ENCODE measurements at places on chromosomes 3 and 15.

- DNase-seq = no peak
Measured at GRCh38 chr3:171778493-171778892, 31.8 kb downstream of the PLD1 start.

DNA sequence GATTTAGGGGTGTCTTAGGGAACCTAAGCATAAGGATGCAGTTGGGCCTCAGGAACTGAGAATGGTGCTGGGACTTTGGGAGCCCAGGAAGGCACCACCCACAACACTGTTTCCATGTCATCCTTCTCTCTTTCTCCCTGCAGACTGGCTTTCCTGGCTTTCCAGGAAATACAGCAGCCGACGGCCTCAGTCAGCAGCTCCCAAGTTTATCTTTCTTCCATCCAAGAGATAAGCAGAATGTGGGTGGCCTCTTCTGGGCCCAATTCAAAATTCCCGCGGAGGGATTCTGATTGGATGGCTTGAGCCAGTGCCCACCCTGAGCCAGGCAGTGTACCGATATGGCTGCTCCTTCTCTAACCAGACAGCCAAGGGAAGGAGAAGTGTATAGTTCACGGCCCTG is 4.5 kb upstream of the CLN6 start:
- DNase-seq = peak; percentile 62

DNA sequence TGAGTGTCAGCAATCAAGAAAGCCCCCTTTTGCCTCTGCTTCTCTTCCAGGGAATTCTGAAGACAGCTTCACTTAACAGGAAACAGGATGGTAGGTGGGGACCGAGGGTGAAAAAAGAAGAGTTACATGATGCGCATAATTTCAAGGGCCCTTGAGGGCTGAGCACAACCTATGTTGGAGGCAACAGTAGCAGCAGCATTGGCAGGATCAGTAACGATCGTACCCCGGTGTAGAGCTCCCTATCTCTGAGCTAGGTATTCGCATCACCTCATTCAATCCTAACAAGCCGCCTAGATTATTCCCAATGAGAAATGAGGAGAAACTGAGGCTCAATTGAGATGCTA is 432 bp upstream of the RAD54L2 start:
- DNase-seq = no peak

DNA sequence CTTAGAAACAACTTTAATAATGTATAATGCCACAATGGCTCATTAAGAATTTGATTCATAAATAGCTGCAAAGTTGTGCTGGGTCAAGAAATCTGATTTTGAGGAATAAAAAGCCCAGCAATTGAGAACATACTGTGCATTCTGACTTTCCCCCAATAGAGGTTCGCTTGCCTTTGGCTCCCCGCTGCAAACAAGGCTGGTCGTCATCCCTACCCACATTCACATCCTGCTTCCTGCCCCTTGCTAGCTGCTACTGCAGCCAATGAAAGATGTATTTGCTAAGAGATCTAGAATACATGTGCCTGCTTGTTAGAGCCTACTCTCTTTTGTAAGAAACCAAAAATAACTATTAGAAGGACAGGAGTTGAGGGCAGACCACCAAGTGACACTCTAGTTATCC is 51.8 kb upstream of the GUCA1C start:
- no peak for DNase-seq

- peak; percentile 66 for DNase-seq
Measured at GRCh38 chr3:86934851-86935250, 56.1 kb downstream of the VGLL3 start.

- DNase-seq = peak; percentile 32
Measured at GRCh38 chr15:99053380-99054024, 45.9 kb upstream of the PGPEP1L start.

DNA sequence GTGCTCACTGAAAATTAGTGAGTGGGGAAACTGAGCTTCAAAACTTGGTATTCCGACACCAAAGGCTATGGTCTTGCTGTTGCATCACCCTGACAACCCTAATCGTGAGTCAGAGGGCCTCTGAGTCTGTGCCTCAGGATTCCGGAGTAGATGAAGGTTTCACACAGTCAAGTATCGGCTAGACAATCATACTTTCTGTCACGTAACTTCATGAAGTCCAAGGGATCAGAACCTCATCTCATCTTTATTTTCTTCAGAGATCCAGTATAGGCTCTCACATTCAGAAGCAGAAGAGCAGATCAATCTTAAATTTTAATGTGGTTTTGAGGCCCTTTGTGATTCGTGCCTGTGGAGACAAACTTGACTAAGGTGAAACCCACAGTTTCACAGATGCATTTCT is 26.1 kb upstream of the NECTIN3 start:
- DNase-seq = no peak

DNA sequence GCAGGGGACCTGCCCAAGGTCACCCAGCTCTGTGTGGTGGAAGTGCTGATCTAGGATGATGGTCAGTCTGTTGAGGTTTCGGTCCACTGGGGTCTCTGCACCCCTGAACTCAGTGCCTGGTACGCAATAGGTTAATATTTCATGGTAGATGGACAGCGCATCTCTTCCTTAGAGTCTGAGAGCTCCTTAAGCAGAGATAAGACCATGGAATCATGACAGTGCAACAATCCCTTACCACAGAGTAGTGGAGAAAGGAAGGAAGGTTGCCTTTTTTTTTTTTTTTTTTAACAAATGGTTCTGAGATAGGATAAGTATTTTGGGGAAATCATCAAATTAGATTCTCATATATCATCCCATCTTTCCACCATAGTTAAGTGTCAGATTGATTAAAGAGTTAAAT is 79.8 kb upstream of the SLC6A1 start:
- DNase-seq = no peak

- DNase-seq = no peak
Measured at GRCh38 chr15:70576276-70576675, 187.1 kb downstream of the UACA start.

DNA sequence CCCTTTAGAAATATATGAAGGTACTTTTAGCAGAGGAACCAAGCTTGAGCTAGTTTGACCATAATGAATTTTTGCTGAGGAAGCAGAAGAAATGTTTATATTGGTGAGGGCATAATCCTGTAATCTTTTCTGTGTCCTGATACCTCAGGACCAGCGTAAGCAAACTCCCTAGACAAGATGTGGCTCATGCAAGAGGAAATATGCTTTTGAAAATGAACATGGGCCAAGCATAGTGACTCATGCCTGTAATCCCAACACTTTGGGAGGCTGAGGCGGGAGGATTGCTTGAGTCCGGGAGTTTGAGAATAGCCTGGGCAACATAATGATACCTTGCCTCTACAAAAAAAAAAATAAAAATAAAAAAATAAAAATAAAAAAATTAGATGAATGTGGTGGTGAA is 78.5 kb downstream of the PPARG start:
- no peak for DNase-seq

DNA sequence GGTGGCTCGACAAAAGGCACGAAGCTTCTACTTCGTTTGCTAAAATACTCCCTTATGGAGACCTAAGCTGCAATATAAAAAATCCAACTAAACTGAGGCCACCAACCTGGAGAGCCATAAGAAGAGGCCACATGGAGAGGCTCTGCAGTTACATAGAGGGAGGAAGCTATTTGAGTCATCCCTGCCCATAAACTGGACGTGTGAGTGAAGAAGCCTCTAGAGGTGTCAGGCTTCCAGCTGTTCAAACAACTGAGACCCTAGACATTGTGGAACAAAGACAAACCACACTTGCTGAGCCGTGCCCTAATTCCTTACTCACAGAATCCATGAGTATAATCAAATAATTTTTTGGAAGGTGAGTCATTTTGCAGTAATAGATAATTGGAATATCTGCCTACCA is 50.2 kb upstream of the GMNC start:
- no peak for DNase-seq

GRCh38 chr3:85821130-85821756 is 862.5 kb downstream of the CADM2 start:
- no peak for DNase-seq

DNA sequence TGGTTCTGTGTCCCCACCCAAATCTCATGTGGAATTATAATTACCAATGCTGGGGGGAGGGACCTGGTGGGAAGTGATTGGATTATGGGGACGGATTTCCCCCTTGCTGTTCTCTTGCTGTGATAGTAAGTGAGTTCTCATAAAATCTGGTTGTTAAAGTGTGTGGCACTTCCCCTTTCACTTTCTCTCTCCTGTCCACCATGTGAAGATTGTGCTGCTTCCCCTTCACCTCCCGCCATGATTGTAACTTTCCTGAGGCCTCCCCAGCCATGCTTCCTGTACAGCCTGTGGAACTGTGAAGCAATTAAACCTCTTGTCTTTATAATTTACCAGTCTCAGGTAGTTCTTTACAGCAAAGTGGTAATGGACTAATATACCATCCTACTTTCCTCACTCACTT is 289.6 kb downstream of the EFHB start:
- no peak for DNase-seq

DNA sequence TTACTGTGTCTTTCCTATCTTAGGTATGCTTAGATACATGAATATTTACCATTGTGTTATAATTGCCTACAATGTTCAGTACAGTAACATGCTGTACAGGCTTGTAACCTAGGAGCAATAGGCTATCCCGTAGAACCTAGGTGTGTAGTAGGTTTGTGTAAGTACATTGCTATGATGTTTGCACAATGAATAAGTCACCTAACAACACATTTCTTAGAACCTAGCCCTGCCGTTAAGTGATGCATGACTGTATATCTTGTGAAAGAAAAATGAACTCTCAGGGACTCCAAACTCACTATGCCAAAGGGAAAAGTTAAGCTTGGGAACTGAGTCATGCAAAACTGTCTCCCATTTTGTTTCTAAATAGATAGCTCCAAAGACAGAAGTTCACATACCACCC is 91.5 kb upstream of the ACP3 start:
- DNase-seq = no peak

DNA sequence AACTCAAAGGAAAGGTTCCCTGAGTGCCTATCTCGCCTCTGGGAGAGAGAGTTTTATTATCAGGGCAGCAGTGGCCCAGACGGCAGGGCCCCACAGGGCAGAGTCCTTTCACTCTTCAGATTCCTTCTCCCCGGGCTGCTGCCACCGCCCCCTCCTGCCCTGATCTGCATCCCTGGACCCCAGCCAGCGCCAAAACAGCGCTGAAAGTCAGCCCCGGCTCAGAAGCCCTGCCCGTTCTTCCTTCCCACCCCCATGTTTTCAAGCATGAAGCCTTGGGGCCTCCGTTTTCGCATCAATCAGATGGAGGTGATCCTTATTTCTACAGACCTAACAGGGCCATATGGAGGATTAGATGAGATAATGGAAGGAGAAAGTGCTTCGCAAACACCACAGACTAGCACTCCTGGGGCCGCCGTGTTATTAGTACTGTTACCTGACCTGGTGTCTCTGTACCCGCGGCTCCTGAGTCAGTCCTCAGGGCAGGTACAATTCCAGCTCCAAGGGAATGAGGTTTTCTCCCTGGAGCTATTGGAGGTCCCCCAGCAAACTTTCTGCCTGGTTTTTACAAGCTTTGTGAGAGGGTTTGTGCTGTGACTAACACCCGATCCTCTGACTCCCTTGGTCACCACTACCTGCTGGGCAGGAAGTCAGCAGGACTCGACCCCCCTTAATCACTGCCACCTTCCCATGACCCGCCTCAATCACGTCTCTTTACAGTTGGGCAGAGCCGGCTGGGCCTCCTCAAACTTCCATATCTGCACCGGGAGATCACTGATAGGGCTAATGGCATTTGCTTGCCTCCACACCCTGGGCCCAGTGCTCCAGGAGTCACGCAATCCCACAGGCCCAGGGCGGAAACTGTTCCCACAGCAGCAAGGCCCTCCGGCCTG is 39.5 kb upstream of the TSEN2 start:
- DNase-seq = peak; percentile 69

- DNase-seq = peak; percentile 74
Measured at GRCh38 chr3:88149101-88149508, 654 bp upstream of the C3orf38 start.

DNA sequence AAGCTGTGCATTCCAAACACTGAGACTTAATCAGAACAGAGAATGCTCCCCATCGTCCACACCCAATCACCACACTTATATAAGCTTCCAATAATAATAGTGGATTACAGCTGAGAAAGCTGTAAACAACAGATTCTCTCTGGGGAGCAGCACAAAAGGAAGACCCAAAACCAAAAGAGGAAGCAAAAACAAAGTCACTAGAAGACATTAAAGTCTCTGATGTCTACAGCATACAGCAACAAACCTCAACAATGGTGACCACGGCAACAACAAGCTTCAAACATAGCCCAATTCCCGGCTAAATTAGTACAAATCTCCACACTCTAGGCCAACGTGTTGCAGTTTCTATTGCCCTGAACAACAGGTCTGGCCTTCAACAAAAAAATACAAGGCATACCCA is 37.7 kb downstream of the ZDHHC23 start:
- no peak for DNase-seq

DNA sequence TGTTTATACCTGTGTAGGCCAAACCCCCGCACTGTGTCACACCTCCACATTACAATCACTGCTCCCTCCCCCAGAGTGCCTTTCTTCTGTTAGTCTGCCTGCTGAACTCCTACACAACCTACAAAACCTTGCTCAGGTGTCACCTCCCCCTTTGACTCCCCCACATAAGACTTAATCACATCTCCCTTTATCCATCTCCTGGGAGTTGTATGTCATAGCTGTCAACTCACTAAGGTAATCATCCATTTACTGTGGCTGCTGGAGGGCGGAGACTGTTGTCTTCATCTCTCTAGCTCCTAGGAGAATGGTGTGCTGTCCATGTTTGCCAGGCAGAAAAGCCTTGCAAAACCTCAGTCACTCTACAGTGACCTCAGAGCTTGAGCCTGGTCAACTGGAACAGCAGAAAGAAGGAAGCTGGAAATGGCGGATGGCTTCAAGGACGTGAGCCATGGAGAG is 43.8 kb downstream of the ZNF710 start:
- DNase-seq = no peak
